ENCODE measurements at places on chromosomes 3 and 15. TPM values are rescaled to one million over a fixed set of nuclear protein-coding genes. Genes with fewer than 3 reads are reported as not detected.

- DNase-seq, result peak; percentile 75
These were observed 49.8 kb upstream of the TEX264 start for GRCh38 chr3:51621091-51621892.

CSPG4 gene
- total RNA-seq, result 86.8 TPM

- peak; percentile 17 for DNase-seq
These were observed 426 bp downstream of the PRKCD start for GRCh38 chr3:53161450-53161819.

CADPS gene
- total RNA-seq, result not detected

GRCh38 chr3:50950591-50950990 is 275.9 kb downstream of the DOCK3 start:
- no peak for DNase-seq

- DNase-seq, result no peak
These were observed 21.3 kb upstream of the RSL24D1 start for GRCh38 chr15:55218056-55218455.

DNA sequence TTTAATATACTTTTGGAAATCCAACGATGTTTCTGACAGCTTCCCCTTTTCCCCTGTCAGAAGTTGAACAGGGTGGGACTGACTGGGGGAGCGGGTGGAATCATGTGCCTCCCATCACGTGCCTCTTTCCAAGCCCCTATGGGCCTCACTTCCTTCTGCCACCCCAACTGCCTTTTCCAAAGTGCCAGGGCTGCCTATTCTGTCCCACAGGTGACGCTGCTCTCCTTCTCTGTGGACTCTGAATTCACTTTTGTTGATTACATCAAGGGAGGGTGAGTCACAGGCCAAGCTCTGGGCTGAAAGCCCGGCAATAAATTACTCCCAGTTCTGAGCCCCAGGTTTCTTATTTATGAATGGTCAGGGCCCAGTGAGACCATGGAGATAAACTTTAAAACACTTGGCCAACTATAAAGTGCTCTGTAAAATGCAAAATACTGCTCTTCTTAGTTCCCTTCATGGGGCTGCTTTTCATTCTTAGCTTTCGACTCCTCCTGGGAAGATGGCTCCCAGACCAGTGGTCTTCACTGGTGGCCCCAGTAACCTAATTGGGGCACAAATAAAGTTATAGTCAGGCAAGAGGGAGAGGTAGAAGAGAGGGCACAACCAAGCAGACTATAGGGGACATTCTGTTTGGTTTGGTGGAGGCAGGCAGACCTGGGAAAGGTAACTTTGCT is 12.3 kb downstream of the CPNE9 start:
- peak; percentile 91 for DNase-seq

DNA sequence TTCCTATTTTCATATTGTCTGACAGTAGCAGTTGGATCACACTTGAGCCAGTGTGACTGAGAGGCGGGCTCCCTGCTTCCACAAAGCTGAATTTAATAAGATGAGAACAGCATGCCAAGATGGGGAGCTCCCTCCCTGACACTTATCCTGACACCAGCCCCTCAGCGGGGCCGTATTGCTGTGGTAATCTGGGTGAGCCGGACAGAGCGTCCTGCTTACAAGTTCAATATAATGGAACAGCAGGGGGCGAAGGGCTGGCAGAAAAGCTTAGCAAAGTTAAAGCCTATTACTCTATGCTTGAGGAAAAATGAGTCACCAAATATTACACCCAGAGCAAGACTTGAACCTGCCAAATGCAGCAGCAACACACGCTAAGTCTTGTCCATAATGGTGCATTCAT is 163.8 kb upstream of the CMC1 start:
- DNase-seq, result peak; percentile 1
